ENCODE measurements at places on chromosomes 7 and 10.
A peak's percentile ranks its signal among the peaks of the same experiment; 100 is the strongest.

- peak; percentile 2 for DNase-seq
Measured at GRCh38 chr10:64732372-64732957, 1211.3 kb downstream of the REEP3 start.

GRCh38 chr10:101935431-101935830 is 91.8 kb upstream of the KCNIP2 start:
- DNase-seq: no peak

- peak; percentile 9 for DNase-seq
Measured at GRCh38 chr7:70208236-70209063, 610.2 kb downstream of the AUTS2 start.

DNA sequence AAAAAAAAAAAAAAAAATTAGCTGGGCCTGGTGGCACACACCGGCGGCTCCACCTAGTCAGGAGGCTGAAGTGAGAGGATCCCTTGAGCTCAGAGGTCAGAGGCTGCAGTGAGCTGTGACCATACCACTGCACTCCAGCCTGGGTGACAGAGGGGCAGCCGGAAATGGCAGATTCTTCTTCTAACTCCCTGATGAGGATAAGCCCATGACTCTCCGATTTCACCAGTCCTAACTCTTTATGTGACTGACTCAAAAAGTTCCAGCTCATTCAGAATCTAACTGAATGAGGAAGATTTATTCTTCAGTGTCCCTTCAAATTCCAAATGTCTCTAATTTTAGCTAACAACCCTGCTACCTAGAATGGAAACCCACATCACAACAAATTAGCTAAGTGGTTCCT is 4.2 kb downstream of the C10orf67 start:
- DNase-seq: no peak

DNA sequence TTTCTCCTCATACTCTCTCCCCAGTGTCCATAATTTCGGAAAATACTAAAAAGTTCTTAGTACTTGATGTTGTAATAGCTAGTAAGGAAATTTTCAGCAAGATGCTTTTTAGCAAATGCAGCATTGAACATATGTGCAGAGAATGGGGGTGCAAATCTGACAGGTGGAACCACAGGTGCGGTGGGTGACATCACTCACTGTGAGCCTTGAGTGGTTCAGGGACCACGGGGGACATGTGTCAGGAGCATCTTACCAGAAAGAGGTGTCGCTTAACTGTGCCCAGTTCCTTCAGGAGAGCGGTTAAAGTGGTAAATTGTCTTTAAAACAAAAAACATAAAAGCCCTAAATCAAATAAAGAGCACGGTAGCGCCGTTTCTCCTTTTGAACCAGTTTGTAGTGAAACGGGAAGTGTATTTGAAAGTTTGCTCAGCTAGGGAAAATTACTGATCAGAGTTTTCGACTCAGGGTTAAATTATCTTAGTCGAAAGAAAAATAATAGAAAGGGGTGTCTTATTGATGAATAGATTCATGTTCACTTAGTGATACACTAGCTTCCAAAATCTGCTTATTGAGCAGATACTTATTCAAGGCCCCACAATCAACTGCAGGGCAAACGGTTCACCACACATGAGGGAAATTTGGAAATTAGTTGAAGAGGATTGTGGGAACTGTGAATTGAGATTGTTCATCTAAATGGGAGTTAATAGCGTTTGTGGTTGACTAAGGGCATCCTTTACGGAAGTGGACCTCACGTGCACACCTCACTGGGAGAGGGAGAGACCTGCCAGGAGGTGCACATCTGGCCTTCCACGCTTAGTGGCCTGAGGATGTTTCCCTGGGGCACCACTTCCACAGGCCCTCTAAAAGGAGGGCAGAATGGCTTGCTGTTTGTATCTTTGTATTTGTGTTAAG is 12.7 kb downstream of the CUL1 start:
- no peak for DNase-seq

DNA sequence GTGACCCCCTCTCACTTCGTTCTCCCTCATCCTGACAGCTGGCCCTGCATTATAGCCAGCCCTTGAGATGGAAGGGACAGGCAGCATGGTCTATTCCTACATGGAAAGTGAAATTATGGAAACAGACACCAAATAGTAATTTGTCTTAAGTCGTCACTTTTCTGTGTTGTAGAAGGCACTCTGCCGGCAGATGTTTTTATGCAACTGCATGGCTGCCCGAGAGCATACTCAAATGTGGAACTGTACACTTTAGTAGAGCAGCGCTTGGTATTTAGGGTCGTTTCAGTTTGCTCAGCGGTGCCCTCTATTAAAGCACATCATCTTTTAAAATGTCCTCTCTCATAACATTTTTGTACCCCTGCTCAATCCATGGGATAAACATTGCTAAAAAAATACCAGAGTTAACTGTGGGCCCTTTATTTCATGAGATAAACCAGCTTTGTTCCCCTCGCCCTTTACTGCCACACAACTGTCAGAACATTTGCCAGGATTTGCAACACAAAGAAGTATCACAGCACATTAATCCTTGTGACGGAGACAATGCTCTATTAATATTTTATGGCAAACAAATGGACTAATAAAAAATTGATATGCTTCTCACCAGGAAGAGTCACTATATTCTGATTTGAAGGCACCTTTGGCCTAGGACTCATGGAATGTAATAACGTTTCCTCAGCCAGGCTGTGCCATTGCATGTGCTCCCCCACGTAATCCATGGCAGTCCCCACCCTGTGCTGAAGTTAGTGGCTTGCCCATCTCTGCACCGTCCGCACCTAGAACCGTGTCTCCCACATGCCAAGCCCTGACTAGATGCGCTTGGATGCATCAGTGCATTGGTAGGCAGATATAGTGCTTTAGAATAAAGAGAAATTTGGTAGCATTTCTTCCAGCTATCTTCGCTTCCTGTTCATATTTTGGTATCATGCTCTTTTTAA is 221.3 kb downstream of the PAXIP1 start:
- DNase-seq: no peak

- peak; percentile 46 for DNase-seq
Measured at GRCh38 chr10:3102720-3103427, 35.5 kb downstream of the PFKP start.

GRCh38 chr10:18572959-18573561 is 78.3 kb downstream of the NSUN6 start:
- DNase-seq: no peak

Data from cardiac muscle cell (in vitro differentiated cells and primary cell).